ENCODE measurements at places on chromosomes 12 and 14.

GRCh38 chr14:68542346-68542745 lies 250.5 kb downstream of the ZFP36L1 start:
- H3K4me1 ChIP-seq: peaks cover 46% of the 10 kb centered on the region
- DNase-seq: no peak
- H3K36me3 ChIP-seq: no peaks in the 10 kb centered on the region
- H3K4me3 ChIP-seq: no peak overlapping the region

DNA sequence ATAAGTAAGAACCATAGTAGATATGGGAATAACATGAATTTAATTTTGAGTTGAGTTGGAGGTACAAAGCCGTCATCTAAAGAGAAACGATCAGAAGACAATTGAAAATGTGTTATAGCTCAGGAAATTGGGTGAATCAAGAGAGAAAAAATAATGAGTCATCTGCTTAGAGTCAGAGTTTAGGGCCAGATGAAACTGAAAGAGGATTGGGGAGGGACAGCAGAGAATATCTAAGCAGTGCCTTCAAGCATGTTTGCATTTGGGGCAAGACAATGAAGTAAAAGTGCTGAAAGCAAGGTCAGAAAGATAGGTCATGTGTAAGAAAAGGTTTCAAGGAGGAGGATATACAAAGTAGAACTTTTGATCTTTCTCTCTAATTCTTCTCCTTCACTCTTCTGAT lies 49.4 kb downstream of the SLC15A5 start:
- DNase-seq: no peak
- H3K27ac ChIP-seq: no peak overlapping the region
- no peaks in the 10 kb centered on the region for H3K36me3 ChIP-seq
- no peaks in the 10 kb centered on the region for H3K4me1 ChIP-seq
- H3K4me3 ChIP-seq: no peak overlapping the region
- no peaks in the 10 kb centered on the region for H3K27me3 ChIP-seq

GRCh38 chr14:77346495-77346894 lies 25.7 kb downstream of the GSTZ1 start:
- no peaks in the 10 kb centered on the region for H3K27me3 ChIP-seq
- H3K4me1 ChIP-seq: no peaks in the 10 kb centered on the region
- H3K36me3 ChIP-seq: 0 out of 2 replicates have a peak, but pooled peaks cover 4% of the 10 kb centered on the region
- H3K4me3 ChIP-seq: no peak overlapping the region

- DNase-seq: no peak
- no peak overlapping the region for H3K4me3 ChIP-seq
- no peak overlapping the region for H3K27ac ChIP-seq
Observed at GRCh38 chr12:128190614-128191013, 76.4 kb upstream of the TMEM132C start.

- H3K4me3 ChIP-seq: no peak overlapping the region
- H3K4me1 ChIP-seq: peaks cover 81% of the 10 kb centered on the region
- peaks cover 30% of the 10 kb centered on the region for H3K36me3 ChIP-seq
- no peak for DNase-seq
- no peaks in the 10 kb centered on the region for H3K27me3 ChIP-seq
Observed at GRCh38 chr14:49898485-49898884, 5.6 kb downstream of the ARF6 start.

- H3K4me1 ChIP-seq: no peaks in the 10 kb centered on the region
- no peaks in the 10 kb centered on the region for H3K27me3 ChIP-seq
- no peak for DNase-seq
- H3K27ac ChIP-seq: no peak overlapping the region
- H3K4me3 ChIP-seq: no peak overlapping the region
- no peaks in the 10 kb centered on the region for H3K36me3 ChIP-seq
Observed at GRCh38 chr14:96146131-96146771, 58.4 kb upstream of the BDKRB2 start.

- H3K27ac ChIP-seq: no peak overlapping the region
- H3K4me1 ChIP-seq: no peaks in the 10 kb centered on the region
- no peak overlapping the region for H3K4me3 ChIP-seq
Observed at GRCh38 chr14:70239802-70240201, 51.1 kb upstream of the SLC8A3 start.

DNA sequence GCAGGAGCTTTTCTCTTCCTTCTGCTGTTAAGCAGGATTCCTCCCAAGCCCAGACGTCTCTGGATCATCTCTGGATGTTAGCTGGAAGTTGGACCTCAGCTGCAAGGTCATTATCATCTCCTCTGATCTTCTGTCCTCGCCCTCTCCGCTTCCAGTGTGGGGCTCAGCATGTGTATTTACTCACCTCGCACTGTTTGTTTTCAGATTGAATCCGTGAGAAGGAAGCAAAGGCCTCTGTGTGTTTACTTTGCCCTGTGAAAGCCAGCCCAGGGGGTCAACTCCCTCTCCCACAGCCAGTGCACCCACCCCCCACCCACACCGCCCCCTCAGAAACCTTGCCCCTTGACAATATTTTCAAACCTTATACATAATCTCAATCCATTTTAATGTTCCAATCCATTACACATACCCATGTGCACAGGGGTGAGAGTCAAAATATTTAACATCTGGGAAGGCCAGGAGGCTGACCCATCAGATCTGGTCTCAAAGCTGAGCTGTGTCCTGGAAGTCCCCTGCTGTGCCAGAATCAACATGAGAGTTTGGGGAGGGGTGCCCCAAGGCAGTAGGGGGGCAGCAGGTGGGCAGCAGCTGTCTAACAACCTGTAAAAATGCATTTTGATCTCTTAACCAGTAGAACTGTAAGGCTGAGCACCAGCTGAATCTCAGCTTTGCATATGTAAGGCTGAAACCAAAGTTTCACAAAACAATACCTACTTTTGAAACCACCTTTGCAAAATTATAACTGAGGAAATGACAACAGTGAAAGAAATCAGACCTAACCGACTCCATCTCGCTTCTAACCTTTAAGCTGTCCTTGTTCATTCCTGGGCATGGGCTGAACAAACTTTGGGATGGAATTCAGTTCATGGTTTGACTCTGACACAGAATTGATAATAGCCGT lies 157.9 kb downstream of the ZNF664 start:
- no peak overlapping the region for H3K4me3 ChIP-seq
- no peaks in the 10 kb centered on the region for H3K36me3 ChIP-seq
- no peaks in the 10 kb centered on the region for H3K27me3 ChIP-seq
- DNase-seq: no peak

DNA sequence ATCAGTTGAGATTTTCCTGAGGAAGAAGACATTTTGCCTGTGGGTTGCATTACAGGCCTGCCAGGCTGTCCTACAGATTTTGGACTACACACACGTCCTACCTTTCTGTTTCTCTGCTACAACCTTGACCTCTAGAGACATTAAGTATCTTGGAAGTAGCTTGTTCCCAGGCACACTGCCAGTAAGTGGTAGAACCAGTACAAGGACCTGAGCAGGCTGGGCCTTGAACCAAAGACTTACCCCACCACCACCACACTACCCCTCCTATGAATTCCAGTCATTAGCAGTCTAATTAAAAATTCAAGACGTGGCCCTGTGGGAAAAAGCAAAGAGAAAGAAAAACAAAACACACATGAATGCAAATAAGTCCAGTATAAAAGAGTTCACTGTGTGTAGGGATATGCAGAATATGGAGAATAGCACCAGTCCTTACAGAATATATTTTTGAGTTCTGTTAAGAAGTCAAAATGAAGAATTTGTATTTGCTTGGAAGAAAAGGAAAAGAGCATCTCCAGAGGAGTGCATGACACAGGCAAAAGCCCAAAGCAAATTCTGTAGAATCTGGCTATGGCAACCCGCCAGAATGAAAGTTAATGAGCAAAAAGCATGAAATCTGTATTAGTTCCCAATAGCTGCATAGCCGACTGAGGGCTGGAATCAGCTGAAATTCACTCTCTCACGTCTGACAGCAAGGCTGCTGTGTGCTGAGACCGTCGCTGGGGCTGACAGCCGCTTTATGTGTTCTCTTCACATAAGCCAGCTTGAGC lies 74.3 kb upstream of the ST8SIA1 start:
- no peaks in the 10 kb centered on the region for H3K36me3 ChIP-seq
- no peak overlapping the region for H3K27ac ChIP-seq
- no peak for DNase-seq
- H3K4me1 ChIP-seq: no peaks in the 10 kb centered on the region

DNA sequence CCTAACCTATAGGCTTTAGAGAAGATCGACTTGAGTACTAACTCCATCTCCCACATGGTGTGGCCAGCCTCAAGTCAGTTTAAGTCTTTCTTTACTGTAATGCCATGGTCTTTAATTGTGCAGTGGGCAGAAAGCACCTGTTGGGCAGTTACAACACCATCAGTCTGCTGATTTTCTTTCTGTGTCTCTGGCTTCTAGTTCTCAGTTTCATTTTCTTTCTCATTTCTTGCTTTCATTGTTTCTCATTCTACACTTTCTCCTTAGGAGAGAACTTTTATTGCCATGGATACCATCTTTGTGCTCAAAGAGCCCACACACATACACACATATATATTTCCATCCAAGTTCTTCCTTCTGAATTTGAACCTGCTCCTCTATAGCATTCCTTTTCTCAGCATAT lies 96.1 kb upstream of the SLC16A7 start:
- H3K27me3 ChIP-seq: no peaks in the 10 kb centered on the region
- no peak overlapping the region for H3K4me3 ChIP-seq
- no peak overlapping the region for H3K27ac ChIP-seq
- H3K4me1 ChIP-seq: no peaks in the 10 kb centered on the region
- no peaks in the 10 kb centered on the region for H3K36me3 ChIP-seq

GRCh38 chr14:96299441-96299840 lies 43.4 kb downstream of the BDKRB1 start:
- H3K27ac ChIP-seq: no peak overlapping the region
- no peaks in the 10 kb centered on the region for H3K27me3 ChIP-seq
- H3K36me3 ChIP-seq: no peaks in the 10 kb centered on the region
- no peak for DNase-seq
- H3K4me3 ChIP-seq: no peak overlapping the region

GRCh38 chr14:72892879-72893635 lies 844 bp downstream of the DPF3 start:
- peaks cover 9% of the 10 kb centered on the region for H3K27me3 ChIP-seq
- no peak overlapping the region for H3K27ac ChIP-seq
- no peaks in the 10 kb centered on the region for H3K36me3 ChIP-seq
- H3K4me3 ChIP-seq: peak overlapping the region; percentile 73

DNA sequence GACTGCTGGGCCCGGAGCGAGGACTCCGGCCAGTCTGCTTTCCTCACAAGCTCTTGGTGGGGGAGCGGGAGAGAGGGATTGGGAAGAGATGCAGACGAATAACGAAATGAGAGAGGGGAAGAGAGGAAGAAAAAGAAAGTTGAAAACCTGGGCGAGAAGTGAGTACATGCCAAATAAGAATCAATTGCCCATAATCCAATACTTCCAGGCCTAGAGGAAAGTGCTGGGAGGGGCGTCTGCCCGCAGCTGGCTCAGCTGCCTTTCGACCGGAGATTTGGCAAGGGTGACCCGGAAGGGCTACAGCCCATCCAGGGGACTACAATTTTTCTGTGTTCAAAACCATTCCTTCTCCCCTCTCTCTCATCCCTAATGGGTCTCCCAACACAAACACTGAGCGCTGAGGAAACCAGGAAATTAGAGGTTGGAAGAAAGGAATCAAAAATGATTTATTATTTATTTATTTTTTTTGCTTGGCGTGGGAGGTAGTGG lies 4.9 kb downstream of the NKX2-1 start:
- H3K27me3 ChIP-seq: peaks cover 13% of the 10 kb centered on the region
- no peak overlapping the region for H3K4me3 ChIP-seq
- no peaks in the 10 kb centered on the region for H3K36me3 ChIP-seq

GRCh38 chr12:24023081-24023480 lies 73.6 kb upstream of the SOX5 start:
- no peak overlapping the region for H3K4me3 ChIP-seq
- no peak overlapping the region for H3K27ac ChIP-seq
- DNase-seq: no peak
- H3K4me1 ChIP-seq: no peaks in the 10 kb centered on the region
- H3K36me3 ChIP-seq: no peaks in the 10 kb centered on the region

GRCh38 chr12:116059904-116060303 lies 217.6 kb downstream of the MED13L start:
- no peaks in the 10 kb centered on the region for H3K36me3 ChIP-seq
- no peak for DNase-seq
- no peak overlapping the region for H3K27ac ChIP-seq
- H3K4me1 ChIP-seq: peaks cover 5% of the 10 kb centered on the region
- no peaks in the 10 kb centered on the region for H3K27me3 ChIP-seq

- H3K36me3 ChIP-seq: no peaks in the 10 kb centered on the region
- H3K4me3 ChIP-seq: no peak overlapping the region
Observed at GRCh38 chr12:89211456-89211855, 140.8 kb downstream of the DUSP6 start.

- H3K36me3 ChIP-seq: no peaks in the 10 kb centered on the region
- H3K4me1 ChIP-seq: no peaks in the 10 kb centered on the region
- peaks cover 5% of the 10 kb centered on the region for H3K27me3 ChIP-seq
- H3K4me3 ChIP-seq: no peak overlapping the region
- H3K27ac ChIP-seq: no peak overlapping the region
Observed at GRCh38 chr12:103102225-103102744, 144.8 kb downstream of the ASCL1 start.

DNA sequence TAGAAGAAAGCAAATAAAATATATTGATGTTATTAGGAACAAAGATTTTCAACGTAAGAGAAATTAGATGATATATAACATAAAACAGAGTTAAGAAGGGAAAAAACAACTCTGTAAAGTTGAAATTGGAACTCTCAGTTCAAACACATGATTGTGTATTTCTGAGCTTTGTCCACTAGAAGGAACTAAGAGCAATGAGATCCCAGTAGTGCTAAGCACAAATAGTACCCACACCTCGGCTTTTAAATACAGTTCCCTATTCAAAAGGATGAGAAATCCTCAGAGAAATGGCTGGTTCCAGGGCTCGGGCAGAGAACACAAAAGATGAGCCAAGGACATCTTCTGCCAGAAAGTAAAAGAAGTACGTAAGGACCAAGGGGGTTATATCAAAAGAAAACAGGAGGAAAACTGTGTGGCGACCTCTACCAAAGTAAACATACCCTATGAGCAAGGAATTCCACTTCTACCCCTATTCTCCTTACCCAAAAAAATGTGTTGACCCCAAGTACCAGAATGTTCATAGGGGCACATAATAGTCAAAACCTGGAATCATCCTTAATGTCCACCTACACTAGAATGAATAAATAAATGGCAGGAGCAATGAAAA lies 96.6 kb downstream of the SPTSSA start:
- no peaks in the 10 kb centered on the region for H3K27me3 ChIP-seq
- no peaks in the 10 kb centered on the region for H3K36me3 ChIP-seq
- no peak overlapping the region for H3K27ac ChIP-seq
- DNase-seq: no peak

- H3K4me3 ChIP-seq: peak within 1 kb of the TSS; percentile 83
- H3K27ac ChIP-seq: peak within 1 kb of the TSS; percentile 83
- H3K4me1 ChIP-seq: peaks cover 12% of the 10 kb centered on the region
- peaks cover 17% of the 10 kb centered on the region for H3K36me3 ChIP-seq
Observed at GRCh38 chr14:58298477-58299400, at the start of gene ARID4A. Gene ARID4A, plus strand, starts transcription at chr14:58298555. Its CDS starts 1,300 bp downstream, at chr14:58299855.

- H3K36me3 ChIP-seq: peaks cover 22% of the 10 kb centered on the region
- no peak overlapping the region for H3K4me3 ChIP-seq
- no peak overlapping the region for H3K27ac ChIP-seq
- DNase-seq: no peak
- peaks cover 14% of the 10 kb centered on the region for H3K4me1 ChIP-seq
- H3K27me3 ChIP-seq: no peaks in the 10 kb centered on the region
Observed at GRCh38 chr14:23562822-23563472, 4.6 kb downstream of the AP1G2 start.

DNA sequence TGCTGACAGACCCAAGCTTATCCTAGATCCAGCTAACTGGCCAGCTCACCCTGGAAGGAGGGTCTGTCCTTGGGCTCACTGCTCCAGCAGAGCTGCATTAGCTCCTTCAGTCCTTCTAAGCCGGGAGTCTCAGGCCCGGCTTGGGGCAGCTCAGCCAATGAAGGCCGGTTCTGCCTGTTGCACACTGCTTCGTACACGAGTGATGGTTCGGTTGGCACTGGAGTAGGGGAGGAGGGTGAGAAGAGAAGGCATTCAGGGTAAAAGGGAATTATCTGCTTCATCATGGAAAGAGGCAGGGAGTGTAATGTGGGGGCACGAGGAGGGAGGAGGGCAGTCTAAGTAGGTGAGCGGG lies 2.0 kb downstream of the RIPK3 start:
- no peak for DNase-seq
- no peak overlapping the region for H3K4me3 ChIP-seq
- no peaks in the 10 kb centered on the region for H3K36me3 ChIP-seq
- no peak overlapping the region for H3K27ac ChIP-seq
- H3K4me1 ChIP-seq: peaks cover 12% of the 10 kb centered on the region

All from HCT116 (cell line).